ENCODE measurements at places on chromosomes 4 and X. TPM values are rescaled to one million over a fixed set of nuclear protein-coding genes. Genes with fewer than 3 reads are reported as not detected.

The CTAG2 gene
- polyA plus RNA-seq: not detected

The FHDC1 gene
- 2.1 TPM for polyA plus RNA-seq

The RNF212 gene
- polyA plus RNA-seq: 12.0 TPM

The PPAT gene
- 8.0 TPM for polyA plus RNA-seq

The HELT gene
- not detected for polyA plus RNA-seq

The SYNPO2 gene
- polyA plus RNA-seq: 3.5 TPM

GRCh38 chr4:36325926-36326325, 44.5 kb downstream of the DTHD1 start:
- no peaks in the 10 kb centered on the region for H3K27me3 ChIP-seq
- H3K4me3 ChIP-seq: no peak overlapping the region
- DNase-seq: no peak
- no peak overlapping the region for H3K27ac ChIP-seq
- H3K4me1 ChIP-seq: no peaks in the 10 kb centered on the region
- no peaks in the 10 kb centered on the region for H3K36me3 ChIP-seq

- H3K27me3 ChIP-seq: no peaks in the 10 kb centered on the region
- no peaks in the 10 kb centered on the region for H3K4me1 ChIP-seq
- DNase-seq: no peak
- no peak overlapping the region for H3K27ac ChIP-seq
- no peaks in the 10 kb centered on the region for H3K36me3 ChIP-seq
- no peak overlapping the region for H3K4me3 ChIP-seq
Observed at GRCh38 chr4:5373327-5373726, 322.0 kb downstream of the STK32B start.

DNA sequence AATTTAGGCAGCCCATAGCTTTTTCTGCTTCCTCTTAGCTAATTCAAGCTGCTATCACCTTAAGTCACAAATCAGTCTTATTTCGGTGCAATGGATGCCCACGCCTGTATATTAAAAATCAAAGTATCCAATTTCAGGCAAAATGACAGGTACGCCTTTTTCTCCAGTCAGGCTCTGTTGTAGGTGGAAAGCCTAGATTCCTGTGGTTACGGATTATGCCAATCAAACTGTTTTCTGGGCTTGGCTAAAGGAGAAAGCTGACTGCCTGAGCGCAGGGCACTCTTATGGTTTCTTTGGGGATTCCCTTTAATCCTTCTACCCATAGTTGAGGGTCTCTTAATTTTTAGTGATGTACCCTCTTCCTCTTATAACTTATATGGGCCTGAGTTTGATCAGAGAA, 550.5 kb downstream of the PDHA2 start:
- H3K36me3 ChIP-seq: no peaks in the 10 kb centered on the region
- H3K27me3 ChIP-seq: no peaks in the 10 kb centered on the region
- no peak overlapping the region for H3K27ac ChIP-seq
- no peak overlapping the region for H3K4me3 ChIP-seq
- DNase-seq: no peak
- no peaks in the 10 kb centered on the region for H3K4me1 ChIP-seq

DNA sequence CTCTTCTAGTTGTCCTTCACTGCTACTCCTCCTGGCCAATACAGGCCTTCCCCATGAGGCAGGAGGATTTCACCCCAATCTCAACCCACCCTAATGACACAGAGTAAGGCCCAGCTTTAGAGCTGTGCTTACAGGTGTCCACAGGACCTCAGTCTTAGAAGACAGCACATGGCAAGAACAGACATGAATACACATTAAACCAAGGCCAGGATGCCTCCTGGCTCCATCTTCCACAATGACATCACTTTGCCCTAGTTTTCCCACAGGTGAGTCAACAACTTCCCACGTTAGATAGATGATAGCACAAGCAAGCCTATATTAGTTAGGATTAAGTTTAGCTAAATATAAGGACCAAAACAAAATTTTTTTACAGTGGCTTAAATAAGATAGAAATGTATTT, 63.8 kb upstream of the NOCT start:
- H3K27ac ChIP-seq: no peak overlapping the region
- H3K36me3 ChIP-seq: no peaks in the 10 kb centered on the region
- peaks cover 4% of the 10 kb centered on the region for H3K4me1 ChIP-seq
- no peak for DNase-seq
- H3K4me3 ChIP-seq: no peak overlapping the region

DNA sequence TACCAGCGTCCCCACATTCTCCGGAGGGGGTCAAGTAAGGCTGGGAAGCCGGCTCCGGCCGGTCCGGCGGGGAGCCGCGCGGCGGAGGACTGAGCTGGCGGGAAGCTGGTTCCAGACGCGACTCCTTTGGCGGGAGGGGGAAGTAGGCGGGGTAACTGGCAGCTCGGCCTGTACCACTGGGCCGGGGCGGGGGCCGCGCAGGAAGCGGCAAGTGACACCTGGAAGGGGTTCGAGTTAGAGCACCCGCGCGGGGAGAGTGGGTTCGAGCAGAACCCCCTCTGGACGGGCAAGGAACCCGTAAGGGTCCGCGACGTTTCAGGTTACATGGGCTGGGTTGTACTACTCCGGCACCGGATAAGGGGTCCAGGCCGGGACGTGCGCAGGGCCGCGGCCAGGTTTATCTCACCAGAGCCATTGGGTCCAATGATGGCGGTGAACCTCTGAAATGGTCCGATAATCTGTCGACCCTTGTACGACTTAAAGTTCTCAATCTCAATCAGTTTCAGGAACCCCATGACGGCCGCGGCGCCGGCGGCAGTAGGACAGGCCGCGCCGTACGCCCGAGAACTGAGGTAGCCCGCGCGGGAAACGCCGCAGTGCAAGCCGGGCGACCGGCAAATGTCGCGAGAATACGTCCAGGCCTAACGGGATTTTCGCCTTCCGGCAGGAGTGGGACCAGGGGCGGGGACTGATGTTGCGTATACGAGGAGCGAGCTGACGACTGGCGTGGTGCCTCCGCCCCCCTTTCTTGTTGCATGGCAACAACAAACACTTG, at the start of gene SMC1A:
SMC1A (minus strand) TSS at position 569 of the 775 bp plus-strand sequence; CDS start at position 515, 54 bp downstream.
- H3K4me3 ChIP-seq: peak within 1 kb of the TSS; percentile 98
- H3K27me3 ChIP-seq: no peaks in the 10 kb centered on the region
- DNase-seq: peak; percentile 96
- peak within 1 kb of the TSS; percentile 94 for H3K27ac ChIP-seq
- H3K4me1 ChIP-seq: peaks cover 5% of the 10 kb centered on the region
- no peaks in the 10 kb centered on the region for H3K36me3 ChIP-seq

Data from hepatocyte (in vitro differentiated cells).